Natural killer cell (primary cell): ENCODE measurements at places on chromosomes 5 and 9. TPM values are rescaled to one million over a fixed set of nuclear protein-coding genes. Genes with fewer than 3 reads are reported as not detected.

GRCh38 chr5:180281706-180282105 lies 10.2 kb downstream of the MAPK9 start:
- DNase-seq, result no peak

DNA sequence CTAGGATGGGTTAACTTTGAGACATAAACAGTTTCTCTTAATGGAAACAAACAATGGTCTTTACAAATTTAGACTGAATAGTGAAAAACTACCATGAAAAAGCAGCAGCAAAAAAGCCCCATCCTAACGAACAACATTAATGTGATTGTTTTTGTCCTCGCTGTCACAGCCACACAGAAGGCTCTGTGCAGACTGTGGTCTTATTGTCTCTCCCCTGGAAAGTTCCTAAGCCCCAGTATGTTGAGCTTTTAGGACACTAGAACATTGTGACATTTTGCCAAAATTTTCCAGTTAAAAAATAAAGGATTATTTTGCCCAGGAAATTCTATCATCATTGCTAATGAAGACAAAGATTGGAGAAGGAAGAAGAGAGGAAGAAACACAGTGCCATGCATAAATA lies 12.6 kb upstream of the SOWAHA start:
- DNase-seq, result no peak

GRCh38 chr9:94300470-94301301 lies 27.8 kb downstream of the NUTM2F start:
- DNase-seq, result no peak

DNA sequence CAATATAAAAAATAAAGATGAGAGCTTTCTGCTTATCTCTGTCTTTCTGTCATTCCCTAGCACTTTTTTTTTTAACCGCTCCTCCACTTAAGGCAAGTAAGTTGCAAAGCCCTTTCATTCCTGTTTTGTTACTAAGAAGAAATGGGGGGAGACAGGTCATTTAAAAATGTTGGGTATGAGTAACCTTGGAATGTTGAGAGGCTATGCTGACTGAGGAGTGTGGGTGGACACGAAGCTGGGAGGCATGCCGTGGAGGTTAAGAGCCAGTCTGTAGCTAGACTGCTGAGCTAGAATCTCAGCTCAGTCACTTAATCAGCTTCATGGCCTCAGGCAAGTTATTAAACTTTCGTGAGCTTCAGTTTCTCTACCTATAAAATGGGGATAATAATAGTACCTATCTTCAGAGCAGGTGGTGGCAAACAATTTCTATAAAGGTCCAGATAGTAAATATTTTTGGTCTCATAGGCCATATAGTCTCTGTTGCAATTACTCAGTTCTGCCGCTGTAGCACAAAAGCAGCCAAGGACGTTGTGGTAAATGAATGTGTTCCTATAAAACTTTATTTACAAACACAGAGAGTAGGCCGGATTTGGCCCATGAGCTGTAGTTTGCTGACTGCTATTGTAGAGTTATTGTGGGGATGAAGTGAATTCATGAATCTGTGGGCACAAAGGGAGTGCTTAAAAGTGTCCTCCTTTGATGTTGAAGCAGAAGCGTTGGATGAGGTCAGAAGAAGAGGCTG lies 220.0 kb downstream of the GABBR2 start:
- DNase-seq, result no peak

The SMIM33 gene
- not detected for total RNA-seq
